ENCODE measurements at places on chromosomes 1 and 21. TPM values are rescaled to one million over a fixed set of nuclear protein-coding genes. Genes with fewer than 3 reads are reported as not detected.
A peak's percentile ranks its signal among the peaks of the same experiment; 100 is the strongest.

BSND gene
- not detected for total RNA-seq

DNA sequence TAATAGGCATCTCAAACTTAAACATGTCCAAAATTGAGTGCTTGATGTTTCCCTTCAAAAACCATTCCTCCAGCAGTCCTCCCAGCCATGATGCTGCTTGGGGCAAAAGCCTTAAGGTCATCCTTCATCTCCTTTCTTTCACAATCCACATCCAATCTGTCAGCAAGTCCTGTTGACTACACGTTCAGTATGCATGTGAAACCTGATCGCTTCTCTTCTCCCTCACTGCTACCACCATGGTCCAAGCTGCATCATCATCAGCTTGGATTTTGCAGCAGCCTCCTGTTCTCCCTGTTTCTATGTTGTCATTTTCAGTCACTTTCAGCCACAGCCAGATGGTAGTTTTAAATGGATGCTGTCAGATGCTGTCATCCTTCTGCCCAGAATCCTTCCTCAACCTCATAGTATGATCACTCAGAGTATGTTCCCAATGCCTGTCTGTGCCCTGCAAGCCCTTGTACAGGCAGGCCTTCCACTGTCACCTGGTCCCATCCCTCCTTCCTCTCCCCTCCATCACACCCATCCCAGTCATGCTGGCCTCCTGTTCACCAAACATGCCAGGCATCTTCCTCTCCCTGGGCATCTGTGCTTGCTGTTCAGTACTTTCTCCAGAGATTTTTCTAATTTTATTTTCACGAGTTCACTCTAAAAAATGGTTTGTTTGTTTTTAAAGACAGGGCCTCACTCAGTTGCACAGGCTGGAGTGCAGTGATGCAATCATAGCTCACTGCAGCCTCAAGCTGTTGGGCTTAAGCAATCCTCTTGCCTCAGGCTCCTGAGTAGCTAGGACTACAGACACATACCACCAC lies 66.0 kb downstream of the SYDE2 start:
- DNase-seq = no peak
- H3K36me3 ChIP-seq = no peaks in the 10 kb centered on the region
- no peak overlapping the region for H3K27ac ChIP-seq
- H3K4me3 ChIP-seq = no peak overlapping the region
- H3K4me1 ChIP-seq = peaks cover 18% of the 10 kb centered on the region
- no peaks in the 10 kb centered on the region for H3K27me3 ChIP-seq

- H3K27ac ChIP-seq = peak overlapping the region; percentile 89
- H3K4me3 ChIP-seq = no peak overlapping the region
- H3K27me3 ChIP-seq = no peaks in the 10 kb centered on the region
- H3K36me3 ChIP-seq = peaks cover 10% of the 10 kb centered on the region
- peak; percentile 95 for DNase-seq
Measured at GRCh38 chr1:184622136-184622823, 132.4 kb downstream of the EDEM3 start.

DNA sequence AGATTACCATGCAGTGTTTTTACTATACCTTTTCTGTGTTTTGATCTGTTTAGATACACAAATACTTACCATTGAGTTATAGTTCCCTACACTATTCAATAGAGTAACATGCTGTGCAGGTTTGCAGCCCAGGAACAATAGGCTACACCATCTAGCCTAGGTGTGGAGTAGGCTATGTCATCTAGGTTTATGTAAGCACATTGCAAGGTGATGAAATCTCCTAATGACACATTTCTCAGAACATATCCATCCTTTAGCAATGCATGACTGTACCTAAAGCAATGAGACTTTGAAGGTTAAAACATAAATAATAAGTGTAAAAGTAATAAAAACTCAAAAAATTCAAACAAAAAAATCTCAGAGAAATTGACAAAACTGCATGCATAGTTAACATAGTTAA lies 358.6 kb downstream of the USH2A start:
- no peaks in the 10 kb centered on the region for H3K36me3 ChIP-seq
- H3K27me3 ChIP-seq = no peaks in the 10 kb centered on the region
- H3K27ac ChIP-seq = no peak overlapping the region

CFHR1 gene
- not detected for total RNA-seq

GRCh38 chr1:46130121-46130520 lies 2.3 kb downstream of the PIK3R3 start:
- H3K36me3 ChIP-seq = no peaks in the 10 kb centered on the region
- peak overlapping the region; percentile 96 for H3K27ac ChIP-seq
- H3K4me1 ChIP-seq = peaks cover 18% of the 10 kb centered on the region
- no peaks in the 10 kb centered on the region for H3K27me3 ChIP-seq
- peak overlapping the region; percentile 63 for H3K4me3 ChIP-seq

NHLH1 gene
- total RNA-seq = not detected

TSPAN2 gene
- 65.9 TPM for total RNA-seq

- peak overlapping the region; percentile 85 for H3K27ac ChIP-seq
- DNase-seq = no peak
- H3K4me3 ChIP-seq = no peak overlapping the region
Measured at GRCh38 chr1:21314743-21315396, 24.6 kb upstream of the ECE1 start.

DNA sequence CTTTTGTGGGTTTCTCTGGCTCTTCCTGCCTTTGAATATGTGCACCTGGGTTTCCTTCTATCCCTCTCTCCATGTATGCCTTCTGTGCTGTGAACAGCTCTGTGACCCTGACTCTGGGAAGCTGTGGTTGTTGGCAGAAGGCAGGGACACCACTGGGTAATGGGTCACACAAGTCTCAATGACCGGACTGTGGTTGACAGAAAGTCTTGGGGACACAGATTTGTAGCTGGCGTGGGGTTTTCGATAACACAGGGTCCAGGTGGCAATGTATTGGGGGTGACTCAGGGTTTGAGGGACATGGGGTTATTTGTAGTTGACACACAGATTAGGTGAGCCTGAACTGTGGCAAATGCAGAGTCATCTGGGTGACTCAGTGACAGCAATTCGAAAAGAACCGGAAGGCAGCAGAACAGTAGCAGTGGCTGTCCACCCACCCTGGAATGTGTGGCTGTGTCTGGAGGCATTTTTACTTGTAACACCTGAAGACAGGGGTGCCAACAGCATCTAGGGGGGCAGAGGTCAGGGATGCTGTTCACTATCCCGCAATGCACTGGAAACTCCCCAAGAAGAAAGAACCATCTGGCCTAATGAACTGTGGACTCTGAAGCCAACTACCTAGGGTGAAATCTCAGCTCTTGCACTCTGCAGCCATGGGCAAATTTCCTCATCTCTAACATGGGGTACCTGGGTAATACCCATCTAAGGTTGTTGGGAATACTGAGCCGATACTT lies 13.0 kb upstream of the SLC6A9 start:
- H3K4me1 ChIP-seq = no peaks in the 10 kb centered on the region
- DNase-seq = no peak
- no peaks in the 10 kb centered on the region for H3K27me3 ChIP-seq
- H3K36me3 ChIP-seq = no peaks in the 10 kb centered on the region
- no peak overlapping the region for H3K4me3 ChIP-seq
- H3K27ac ChIP-seq = no peak overlapping the region

DNA sequence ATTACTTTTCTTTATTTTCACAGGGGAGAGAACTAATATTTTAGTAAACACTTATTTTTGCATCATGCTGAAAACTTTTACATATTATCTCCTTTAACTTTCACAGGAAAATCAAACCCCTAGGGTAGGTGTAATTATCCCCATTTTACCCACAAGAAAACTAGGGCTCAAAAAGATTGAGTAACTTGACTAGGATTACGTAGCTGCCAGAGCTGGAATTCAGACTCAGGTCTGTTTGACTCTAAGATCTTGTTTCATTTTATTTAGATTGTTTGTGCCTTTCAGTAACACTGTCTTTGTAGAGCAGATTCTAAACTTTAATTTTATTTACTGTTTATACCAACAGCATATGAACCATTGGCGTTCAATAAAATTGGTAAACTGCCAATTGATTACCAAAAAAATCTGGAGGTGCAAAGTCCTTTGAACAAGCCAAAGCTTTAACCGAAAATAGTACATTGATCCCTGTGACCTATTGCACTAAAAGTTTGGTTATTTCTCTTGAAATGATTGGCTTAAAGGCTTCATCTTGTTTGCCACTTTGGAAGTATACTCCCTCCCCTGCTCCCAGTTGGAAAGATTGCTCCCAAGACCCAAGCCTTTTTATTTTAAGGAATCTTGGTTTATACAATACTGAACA lies 71.0 kb upstream of the WDR26 start:
- no peaks in the 10 kb centered on the region for H3K27me3 ChIP-seq
- H3K4me1 ChIP-seq = peaks cover 46% of the 10 kb centered on the region
- H3K27ac ChIP-seq = peak overlapping the region; percentile 81

DNA sequence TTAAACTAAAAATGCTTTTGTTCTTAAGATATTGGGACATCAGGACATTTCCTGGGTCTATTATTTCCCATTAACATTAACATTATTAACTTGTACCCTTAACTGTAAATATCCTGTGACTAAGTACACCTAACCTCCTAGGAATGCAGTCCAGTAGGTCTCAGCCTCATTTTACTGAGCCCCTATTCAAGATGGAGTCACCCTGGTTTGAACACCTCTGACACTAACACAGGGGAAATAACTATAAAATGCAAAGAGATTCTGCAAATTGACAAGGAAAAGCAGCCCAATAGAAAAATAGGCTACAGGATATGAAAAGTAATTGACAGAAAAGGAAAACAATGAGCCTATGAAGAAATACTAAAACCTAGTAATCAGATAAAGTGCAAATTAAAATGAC lies 11.6 kb upstream of the NCMAP start:
- H3K4me3 ChIP-seq = no peak overlapping the region
- DNase-seq = no peak
- no peaks in the 10 kb centered on the region for H3K4me1 ChIP-seq
- H3K27me3 ChIP-seq = no peaks in the 10 kb centered on the region
- H3K36me3 ChIP-seq = no peaks in the 10 kb centered on the region

DNA sequence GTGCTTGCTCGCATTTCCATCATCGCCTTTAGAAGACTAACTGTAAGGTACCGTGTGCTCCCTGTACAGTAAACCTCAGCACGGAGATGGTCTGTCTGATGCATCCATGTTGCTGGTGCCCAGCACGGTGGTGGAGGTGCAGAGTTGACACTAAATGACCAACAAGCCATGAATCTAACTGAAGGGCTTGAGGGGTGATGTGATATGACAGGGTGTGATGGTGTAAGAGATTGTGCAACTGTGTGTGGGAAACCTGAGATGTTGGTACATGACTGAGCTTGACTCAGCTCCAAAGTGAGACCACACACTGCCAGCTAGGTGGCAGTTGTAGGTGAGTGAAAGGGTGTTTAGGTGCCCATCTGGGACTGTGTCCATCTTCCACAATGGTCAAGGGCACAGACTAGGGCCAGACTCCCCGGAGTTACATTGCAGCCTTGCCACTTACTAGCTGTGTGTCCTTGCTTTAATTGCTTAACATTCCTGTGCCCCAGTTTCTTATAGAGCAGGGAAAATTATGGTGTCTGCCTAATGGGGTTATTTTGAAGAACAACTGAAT lies 21.4 kb downstream of the SLC2A1 start:
- no peaks in the 10 kb centered on the region for H3K27me3 ChIP-seq
- no peak overlapping the region for H3K4me3 ChIP-seq
- peaks cover 44% of the 10 kb centered on the region for H3K4me1 ChIP-seq
- peak overlapping the region; percentile 28 for H3K27ac ChIP-seq

TMPRSS2 gene
- not detected for total RNA-seq

- no peak overlapping the region for H3K27ac ChIP-seq
- no peak overlapping the region for H3K4me3 ChIP-seq
- DNase-seq = no peak
- no peaks in the 10 kb centered on the region for H3K27me3 ChIP-seq
- no peaks in the 10 kb centered on the region for H3K36me3 ChIP-seq
- no peaks in the 10 kb centered on the region for H3K4me1 ChIP-seq
Measured at GRCh38 chr1:156525071-156525501, 24.5 kb upstream of the MEF2D start.

RIPK4 gene
- total RNA-seq = 0.91 TPM

DNA sequence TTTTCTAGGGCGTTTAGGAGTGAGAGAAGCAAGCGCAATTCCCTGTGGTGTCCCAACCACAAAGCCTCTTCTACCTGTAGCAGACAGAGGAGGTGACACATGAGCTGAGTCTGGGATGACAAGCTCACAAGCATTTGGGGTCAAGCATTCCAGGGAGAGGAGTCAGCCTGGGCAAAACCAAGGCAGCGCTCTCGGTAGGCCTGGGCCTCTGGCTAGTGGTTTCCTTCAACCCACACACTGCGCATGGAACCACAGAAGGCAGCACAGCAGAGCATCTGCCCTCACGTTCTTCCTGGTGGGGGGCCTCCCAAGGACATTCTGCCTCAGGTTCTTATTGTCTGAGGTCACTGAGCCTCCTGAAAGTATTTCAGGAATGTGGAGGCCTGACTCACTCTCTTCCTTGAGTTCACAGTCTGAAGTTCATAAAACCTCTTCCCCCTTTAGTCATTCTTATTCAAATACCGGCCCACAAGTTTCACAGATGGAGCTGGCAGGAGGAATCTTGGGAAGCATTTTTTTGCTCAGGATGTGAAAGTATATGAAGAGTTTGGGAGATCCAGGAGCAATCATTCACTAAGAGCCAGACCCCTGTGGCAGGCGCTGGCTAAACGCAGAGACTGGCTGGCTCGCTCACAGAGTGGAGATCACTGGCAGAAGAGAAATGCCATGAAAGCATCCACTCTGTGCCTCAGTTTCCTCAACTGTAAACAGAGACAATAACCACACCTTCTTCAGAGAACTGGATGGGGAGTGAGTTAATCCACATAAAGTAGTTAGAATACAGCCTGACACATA lies 26.8 kb downstream of the CCN1 start:
- no peaks in the 10 kb centered on the region for H3K36me3 ChIP-seq
- H3K4me1 ChIP-seq = peaks cover 5% of the 10 kb centered on the region
- no peaks in the 10 kb centered on the region for H3K27me3 ChIP-seq
- no peak overlapping the region for H3K4me3 ChIP-seq
- peak overlapping the region; percentile 27 for H3K27ac ChIP-seq

GRCh38 chr1:234719454-234720251 lies 109.7 kb upstream of the IRF2BP2 start:
- H3K27ac ChIP-seq = peak overlapping the region; percentile 91
- DNase-seq = no peak
- H3K4me1 ChIP-seq = peaks cover 93% of the 10 kb centered on the region
- no peaks in the 10 kb centered on the region for H3K27me3 ChIP-seq
- H3K36me3 ChIP-seq = no peaks in the 10 kb centered on the region
- H3K4me3 ChIP-seq = no peak overlapping the region
